ENCODE measurements at places on chromosomes 13 and 19.
A peak's percentile ranks its signal among the peaks of the same experiment; 100 is the strongest.

DNA sequence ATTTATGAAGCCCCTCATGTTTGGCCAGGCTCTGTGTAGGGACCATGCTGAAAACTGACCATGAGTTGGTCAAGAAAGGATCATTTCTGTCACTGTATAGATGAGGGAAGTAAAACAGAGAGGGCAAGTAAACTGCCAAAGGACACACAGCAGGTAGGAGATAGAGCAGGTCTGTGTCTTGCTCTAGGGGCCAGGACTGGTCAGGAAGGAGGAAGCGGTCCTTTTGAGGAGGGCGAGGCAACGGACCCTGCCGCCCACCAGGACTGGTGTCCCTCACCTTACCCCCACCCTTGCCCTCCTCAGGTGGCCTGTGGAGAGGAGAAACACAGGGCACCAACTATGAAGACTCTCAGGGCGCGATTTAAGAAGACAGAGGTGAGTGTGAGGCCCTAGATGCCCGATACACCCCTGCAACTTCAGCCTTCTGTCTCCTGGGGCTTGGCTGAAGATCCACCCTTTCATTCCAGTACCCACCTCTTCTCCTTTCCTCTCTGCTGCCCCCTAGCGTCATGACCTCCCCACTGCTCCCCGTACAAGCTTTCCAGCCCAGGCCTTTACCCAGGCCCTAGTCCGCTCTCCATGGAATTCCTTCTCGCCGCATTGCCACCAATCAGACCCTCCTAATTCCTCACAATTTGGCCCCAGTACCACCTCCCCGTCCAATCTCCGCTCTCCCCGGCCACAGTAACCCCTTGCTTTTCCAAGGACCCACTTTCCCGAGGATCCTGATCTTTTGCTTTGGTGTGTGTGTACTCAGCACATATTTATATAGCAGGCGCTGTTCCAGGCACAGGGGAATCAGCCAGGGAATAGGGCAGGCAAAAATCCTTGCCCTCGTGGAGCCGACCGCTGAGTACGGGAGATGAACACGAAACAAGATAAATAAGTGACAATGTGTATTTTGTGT, 3.9 kb downstream of the ANKRD24 start:
- peak; percentile 47 for DNase-seq

GRCh38 chr19:15829786-15830185, 14.3 kb upstream of the OR10H1 start:
- no peak for DNase-seq

- DNase-seq: no peak
Observed at GRCh38 chr13:95471960-95472359, 80.6 kb upstream of the CLDN10 start.

DNA sequence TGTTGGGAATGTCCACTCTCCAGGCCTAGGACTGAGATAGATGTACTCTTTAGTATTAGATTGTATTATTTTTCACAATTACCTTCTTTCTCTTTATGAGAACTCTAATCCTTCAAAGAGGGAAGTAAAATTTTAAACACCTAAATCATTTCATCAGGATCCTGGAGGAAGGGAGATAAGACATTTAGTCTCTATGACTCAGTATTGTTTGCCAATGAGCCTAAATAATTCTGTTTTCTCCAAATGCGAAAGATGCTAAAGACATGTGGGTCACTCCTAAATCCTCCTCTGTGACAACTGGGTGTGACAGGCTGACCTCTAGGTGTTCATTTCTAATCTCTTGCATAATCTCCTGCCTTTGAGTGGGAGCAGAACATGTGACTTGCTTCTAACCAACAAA, 1736.6 kb upstream of the MIR17HG start:
- DNase-seq: no peak

- DNase-seq: peak; percentile 97
Observed at GRCh38 chr13:113907635-113908617, 44.0 kb upstream of the GAS6 start.

DNA sequence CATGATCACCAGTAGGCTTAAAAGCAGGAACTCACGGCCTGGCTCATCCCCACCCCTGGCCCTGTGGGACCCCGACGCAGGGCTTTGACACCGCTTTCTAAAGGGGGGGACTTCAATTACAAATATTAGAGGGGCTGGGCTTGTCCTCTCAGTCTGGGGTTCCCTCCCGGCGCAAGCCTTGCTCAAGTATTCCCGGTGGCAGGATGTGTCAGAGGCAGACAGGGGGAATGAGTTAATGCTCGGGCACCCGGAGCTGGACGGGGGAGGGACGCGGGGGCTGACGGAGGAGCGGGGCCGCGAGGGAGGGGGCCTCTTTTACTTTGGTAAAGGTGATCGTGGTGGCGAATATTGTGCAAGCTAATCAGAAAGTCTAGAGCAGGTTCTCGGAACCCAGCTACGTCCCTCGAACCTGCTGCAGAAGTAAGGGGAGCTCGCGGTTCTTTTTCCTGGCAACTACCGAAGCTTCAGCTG, 1.1 kb downstream of the FGF14 start:
- no peak for DNase-seq

- no peak for DNase-seq
Observed at GRCh38 chr13:75400775-75401174, 81.2 kb downstream of the TBC1D4 start.

GRCh38 chr19:33066543-33066942, 1.9 kb upstream of the RHPN2 start:
- DNase-seq: no peak

DNA sequence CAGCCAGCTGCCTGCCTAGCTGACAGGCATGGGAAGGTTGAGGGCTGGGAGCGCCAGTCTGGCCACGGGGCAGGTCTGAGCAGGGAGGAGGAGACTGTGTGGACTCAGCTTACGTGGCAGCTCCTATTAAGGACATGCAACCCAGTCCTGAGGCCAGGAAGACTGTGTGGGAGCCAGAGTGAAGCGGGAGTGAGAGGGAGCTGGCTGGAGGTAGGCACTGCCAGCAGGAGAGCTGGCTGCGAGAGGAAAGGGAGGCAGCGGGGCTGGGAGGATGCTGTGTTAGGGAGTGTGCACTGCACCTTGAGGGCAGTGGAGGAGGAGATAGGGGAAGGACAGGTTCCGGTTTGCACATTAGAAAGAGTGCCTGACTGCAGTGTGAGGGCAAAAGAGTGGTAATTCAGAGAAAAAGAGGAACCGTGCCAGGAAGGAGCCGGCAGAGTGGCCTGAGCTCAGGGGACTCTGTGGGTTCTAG, 99.2 kb downstream of the SLC7A1 start:
- peak; percentile 76 for DNase-seq

GRCh38 chr19:46803555-46803954, 15.2 kb upstream of the SLC1A5 start:
- DNase-seq: no peak

GRCh38 chr19:42816894-42817293, 51.4 kb upstream of the PSG8 start:
- no peak for DNase-seq

GRCh38 chr13:79398127-79398526, 7.9 kb downstream of the RBM26 start:
- no peak for DNase-seq

DNA sequence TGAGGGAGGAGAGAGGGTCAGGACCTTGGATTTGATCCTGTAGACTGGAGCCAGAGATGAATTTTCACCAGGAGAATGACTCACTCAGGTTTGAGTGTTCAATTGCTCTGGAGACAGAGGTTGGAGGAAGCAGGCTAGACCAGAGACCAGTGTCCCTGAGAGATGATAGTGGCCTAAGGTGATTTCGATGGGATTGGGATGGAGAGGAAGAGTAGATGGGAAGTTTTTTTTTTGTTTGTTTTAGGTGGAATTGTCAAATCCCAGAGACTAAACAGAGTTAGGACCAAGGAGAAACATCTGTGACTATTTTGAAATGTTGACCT, 2.3 kb downstream of the CEBPG start:
- peak; percentile 79 for DNase-seq

GRCh38 chr13:111474136-111475002, 153.9 kb downstream of the TEX29 start:
- DNase-seq: peak; percentile 5

GRCh38 chr13:61695147-61695546, 279.5 kb upstream of the PCDH20 start:
- no peak for DNase-seq

GRCh38 chr13:61905054-61905453, 489.4 kb upstream of the PCDH20 start:
- no peak for DNase-seq

GRCh38 chr19:29714953-29715700, at the start of gene C19orf12:
C19orf12 (minus strand) TSS chr19:29715261; CDS start chr19:29708413, 6,848 bp downstream.
- peak; percentile 43 for DNase-seq

DNA sequence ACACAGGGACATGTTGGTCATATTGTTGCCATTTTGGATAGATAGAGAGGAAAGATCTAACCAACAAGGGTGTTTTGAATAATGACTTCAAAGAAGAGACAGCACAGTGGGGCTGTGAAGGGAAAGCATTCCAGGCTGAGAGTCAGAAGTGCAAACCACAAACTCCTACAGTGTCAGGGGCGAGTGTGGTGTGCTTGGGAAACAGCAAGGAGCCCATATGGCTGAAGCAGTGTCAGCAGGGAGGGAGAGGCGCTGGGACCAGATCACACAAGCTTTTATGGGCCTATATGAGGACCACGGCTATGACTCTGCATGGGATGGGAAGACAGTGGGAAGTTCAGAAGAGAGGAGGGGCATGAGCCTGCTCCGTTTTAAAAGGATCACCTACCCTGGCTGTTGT, 166.4 kb downstream of the MYO16 start:
- peak; percentile 19 for DNase-seq

DNA sequence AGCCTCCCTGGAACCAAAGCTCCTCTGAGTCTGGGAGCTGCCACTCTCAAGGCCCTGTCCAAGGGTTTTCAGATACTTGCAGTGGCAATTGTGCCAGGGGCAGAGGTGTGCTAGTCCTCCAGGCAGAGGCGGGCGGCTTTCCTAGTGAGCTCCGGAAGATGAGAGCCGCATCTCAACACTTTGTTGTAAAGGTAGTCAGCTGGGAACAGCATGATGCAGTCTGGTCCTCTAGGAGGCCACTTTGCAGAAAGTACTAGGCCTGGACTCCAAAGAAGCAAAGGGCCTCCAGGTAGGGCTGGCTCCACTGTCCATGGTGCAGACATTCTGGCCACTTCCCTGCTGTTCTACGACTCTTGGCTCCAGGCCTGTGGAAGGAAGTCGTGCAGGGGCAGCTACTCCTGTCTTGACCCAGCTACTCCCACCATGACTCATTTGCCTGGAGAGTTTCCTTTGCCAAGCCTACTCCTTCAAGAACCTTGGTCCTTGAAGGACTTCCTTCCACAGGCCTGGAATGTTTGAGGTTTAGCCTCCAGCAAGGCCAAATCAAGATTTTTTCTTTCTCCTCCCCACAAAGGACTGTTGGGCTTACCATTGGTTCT, 9.9 kb upstream of the ZNF536 start:
- no peak for DNase-seq

GRCh38 chr19:51704626-51705025, 11.5 kb downstream of the SPACA6 start:
- DNase-seq: no peak

DNA sequence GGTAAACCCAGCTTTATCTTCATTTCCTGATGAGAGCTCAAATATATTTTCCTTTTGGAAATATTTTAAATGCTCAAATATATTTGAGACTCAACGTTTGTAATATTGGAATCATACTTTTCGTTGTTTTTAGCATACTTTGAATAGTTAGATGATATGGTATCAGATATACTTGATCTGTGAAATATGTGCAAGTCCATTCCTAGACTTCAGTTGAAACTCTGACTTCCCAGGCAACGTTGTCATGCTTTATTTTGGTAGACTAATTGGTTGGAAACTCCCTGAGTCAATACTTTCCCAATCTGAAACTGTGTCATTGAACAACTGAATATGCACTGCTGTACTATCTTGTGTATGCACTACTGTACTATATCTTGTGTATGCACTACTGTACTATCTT, 378.5 kb downstream of the MYO16 start:
- DNase-seq: peak; percentile 16

DNA sequence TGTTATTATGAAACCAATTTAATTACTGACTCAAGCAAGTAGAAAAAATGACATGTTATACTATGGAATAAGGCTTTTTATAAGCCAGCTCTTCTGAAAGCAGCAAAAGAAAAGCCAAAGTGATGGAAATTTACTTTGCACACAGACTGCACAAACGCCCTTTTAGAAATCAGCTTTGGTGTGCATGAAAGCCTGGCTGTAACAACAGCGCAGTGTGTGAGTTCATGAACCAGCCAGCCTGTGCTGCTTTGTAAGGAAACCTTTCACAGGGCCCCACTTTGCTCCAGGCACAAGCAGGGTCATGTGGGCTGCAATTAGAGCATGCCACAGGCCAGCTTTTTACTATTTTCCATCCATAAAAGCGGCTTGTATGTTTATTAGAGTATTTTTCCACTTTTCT, 13.6 kb upstream of the IFT88 start:
- no peak for DNase-seq

GRCh38 chr19:16111909-16112752, 442 bp downstream of the RAB8A start:
- DNase-seq: no peak

DNA sequence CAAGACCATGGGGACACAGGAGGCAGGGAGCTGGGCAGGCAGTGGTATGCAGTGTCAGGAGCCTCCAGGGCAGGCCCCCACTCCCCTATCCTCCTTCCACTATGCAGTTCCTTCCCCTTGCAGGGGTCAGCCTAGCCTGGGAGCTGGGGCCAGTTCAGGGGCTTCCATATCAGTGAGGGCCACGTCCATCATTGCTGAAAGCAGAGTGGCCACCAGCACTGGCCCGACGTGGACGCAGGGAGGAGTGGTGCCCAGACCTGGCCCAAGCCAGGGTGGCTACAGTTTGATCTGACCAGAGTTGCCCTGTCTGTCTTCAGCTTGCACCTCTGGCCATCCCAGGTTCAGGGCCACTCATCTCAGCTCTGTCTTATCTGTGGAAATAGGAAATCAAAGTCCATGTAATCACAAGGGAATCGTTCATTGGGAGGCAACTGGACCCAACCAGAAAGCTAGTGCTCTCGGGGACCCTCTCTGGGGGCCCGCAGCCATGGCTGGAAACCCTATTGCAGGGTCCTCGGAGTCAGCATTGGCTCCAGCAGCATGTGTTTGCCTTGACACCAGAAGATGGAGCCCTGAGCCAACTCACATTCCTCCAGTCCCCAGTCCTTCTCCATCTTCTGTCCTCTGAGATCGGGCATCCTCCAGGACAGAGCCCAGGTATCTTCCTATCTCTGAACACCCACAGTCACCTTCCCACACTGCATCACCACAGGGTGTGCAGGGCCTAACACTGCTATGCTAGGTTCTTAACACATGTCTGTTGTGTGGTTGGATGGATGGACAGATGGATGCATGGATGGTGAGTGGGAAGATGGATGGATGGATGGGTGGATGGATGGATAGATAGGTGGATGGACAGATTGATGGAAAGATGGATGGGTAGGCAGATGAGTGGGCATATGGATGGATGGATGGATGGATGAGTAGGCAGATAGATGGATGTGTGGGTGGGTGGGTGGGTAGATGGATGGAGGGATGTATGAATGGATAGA, 75.7 kb upstream of the KCTD15 start:
- DNase-seq: no peak

DNA sequence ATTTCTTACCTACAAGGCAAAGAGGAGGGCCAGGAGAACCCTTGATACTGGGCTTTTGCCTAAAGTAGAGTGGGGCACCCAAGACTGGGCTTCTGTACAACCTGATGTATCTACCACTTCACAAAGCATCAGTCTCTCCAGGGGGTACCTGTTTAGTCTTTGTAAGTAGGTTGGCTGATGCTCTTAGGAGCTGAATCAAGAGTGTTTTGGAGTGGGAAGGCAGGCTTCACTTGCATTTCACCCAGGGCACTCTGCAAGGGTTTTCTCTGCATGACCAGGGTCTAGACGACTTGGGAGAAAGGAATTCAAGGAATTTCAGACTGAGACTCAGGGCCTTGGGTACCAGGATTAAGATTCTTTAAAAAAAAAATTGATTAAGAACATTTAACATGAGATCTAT, 361.5 kb downstream of the RFC3 start:
- no peak for DNase-seq

Measured in NCI-H226 (cell line).